Glomerular endothelial cell (primary cell): ENCODE measurements at places on chromosomes 16 and 17. TPM values are rescaled to one million over a fixed set of nuclear protein-coding genes. Genes with fewer than 3 reads are reported as not detected.

GRCh38 chr17:42247734-42248133 lies 28.5 kb downstream of the STAT5B start:
- DNase-seq: no peak

DNA sequence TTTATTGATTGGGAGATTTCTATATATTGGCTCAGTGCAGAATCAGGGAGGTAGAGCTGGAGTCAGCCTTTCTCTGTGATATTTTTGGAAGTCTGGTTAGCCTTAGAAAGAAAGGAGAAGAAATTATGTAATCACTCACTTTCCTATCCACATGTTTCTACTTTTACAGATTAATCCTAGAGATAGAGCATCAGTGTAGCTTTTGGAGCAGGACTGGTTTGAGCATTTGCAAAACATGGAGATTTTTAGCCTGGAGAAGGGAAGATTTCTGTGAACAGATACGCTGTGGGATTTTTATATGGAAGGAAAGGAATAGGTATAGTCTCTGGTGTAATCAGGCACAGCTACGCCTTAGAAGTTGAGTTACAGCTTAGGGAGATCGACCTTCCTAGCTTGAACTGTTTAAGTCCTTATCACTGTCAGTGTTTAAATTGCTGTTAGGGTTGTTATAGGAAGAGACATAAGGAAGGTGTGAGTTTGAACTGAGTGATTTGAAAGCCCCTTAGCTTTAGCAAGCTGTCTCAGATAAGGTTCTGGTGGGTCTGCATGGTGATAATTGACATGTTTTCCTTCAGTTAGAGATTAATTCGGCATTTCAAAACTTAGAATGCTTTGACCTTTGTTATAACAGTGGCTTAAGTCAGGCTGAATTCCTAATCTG lies 20.5 kb downstream of the METTL9 start:
- no peak for DNase-seq

DNA sequence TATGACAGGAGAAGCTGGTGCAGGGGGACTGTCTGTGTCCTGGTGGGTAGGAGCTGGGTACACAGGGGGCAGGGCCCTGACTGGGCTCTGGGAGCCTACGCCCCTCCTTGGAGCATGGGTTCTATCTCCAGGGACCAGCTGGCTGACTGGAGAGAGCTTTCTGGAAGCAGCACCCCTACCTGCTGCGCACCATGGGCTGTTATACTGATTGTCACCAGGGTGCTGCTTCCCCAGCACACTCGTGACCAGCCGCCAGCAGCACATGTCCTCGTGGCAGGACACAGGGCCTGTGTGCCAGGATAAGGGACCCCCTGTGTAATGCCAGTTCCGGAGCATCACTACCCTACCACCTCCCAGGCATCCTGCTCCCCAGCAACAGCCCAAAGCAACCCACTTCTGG lies 106.0 kb downstream of the AMFR start:
- DNase-seq: no peak

GRCh38 chr16:11315510-11315909 lies 29.7 kb upstream of the RMI2 start:
- no peak for DNase-seq

DNA sequence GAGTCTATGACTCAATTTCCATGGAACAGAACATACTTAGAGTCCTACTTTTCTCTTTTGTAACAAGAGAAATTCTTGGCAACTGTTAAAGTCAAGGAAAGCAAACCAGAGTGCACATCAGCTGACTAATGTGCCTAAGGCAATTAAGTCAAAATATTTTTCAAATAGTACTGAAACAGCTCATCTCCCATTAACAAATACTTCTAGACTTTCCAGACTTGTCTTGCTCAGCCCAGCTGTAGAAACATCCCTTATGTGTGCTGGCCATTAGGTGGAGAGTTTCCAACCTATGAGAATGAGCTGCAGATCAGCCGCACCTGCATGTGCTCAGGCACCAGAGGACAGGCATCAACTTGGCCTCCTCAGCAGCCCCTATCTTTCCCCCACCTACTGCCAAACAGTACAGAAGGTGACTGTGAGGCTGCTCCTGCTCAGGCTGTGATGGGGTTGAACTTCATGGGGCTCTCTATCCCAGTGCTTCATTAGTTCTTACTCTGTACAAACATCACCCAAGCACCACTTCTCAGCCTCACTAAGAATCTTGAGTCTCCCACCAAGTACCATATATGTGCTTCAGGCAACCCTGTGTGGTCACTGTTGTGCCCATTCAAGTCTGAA lies 32.2 kb downstream of the TEX2 start:
- no peak for DNase-seq

DNA sequence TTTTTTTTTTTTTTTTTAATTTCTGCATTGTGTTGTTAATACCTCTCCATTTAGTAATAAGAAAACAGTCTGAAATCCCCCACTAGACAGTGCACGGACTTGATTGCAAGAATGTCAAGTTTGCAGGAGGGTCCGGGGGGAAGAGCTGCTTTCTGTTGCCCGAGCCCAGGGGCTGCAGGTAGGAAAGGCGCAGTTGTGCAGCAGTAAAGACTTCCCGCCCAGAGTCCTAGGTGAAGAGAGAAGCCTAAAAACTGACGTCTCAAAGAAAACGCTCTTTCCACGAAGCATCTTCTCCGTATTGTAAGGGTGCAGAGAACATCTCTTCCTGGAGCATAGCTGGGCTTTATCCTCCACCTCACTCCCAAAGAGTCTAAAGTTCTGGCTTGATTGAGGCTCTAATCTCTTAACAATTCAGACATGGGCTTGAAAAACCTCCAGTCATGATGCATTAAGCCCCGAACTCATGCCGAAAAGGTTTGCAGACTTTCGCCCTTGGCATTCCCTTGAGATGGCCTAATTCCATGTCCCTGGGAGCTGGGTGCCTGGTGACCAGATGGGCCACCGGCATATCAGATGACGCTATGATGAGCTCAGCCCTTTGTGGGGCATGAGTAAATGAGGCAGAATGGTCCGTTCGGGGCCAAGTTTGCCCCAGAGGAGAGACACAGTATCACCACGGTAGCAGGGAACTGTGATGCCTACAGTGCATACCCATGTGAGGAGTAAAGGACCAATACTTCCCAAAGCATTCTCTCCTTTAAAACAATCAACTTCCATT lies 436.2 kb upstream of the ZFHX3 start:
- DNase-seq: no peak

DNA sequence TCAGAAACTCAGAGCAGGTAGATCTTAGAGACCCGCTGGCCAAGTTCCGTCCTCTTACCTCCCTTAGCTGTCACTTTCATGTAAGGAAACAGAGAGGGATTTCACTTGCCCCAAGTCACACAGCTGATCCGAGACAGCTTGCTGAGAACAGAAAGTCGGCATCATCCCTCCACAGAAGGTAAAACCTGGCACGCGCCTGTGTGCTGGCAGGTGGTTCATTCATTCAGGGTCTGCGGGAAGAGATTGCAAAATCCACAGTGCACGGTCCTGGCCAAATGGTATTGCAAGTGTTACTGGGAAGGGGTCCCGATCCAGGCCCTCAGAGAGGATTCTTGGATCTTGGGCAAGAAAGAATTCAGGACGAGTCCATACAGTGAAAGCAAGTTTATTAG lies 139.4 kb upstream of the RPH3AL start:
- no peak for DNase-seq

GRCh38 chr16:20410121-20410723 lies 888 bp downstream of the ACSM5 start:
- DNase-seq: no peak

- DNase-seq: no peak
These were observed 139.6 kb upstream of the SALL1 start for GRCh38 chr16:51290442-51291285.

GRCh38 chr17:37234106-37234505 lies 141.7 kb upstream of the C17orf78 start:
- DNase-seq: no peak

DNA sequence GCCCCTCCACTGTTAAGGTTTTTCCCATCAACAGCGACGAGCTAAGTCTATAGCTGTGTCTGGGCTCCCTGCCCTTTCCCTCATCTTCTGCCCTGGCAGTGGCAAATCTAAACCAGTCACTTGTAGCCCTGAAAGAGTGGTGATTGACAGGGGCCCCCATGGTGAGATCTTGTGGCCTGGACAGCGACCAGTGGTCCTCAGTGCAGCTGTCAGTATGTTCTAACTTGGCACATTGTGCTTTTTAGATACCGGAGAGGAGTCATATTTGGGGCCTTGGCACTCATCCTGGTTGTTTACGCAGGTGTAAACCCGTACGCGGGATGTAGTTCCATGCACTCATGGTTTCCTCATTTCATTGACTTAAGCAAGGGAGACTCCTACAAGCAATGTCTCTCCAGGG lies 57.5 kb upstream of the ARHGAP44 start:
- DNase-seq: no peak

GRCh38 chr17:77282524-77283515 lies 142.1 kb downstream of the SEC14L1 start:
- DNase-seq: no peak

DNA sequence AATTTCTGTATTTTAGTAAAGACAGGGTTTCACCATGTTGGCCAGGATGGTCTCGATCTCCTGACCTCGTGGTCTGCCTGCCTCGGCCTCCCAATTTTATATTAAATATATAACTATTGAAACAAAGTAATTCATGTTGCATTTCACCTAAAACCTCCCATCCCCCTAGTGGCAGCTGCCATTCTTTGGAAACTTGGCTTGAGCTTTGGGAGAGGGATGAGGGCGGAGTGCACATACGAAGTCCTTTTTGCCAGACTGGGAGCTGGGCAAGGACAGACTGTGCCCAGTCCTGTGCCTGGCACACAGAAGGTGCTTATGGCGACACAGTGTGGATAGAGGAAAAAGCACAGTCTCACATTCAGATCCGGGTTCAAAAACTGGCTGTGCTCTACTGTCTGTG lies 83.8 kb downstream of the NETO2 start:
- no peak for DNase-seq

DNA sequence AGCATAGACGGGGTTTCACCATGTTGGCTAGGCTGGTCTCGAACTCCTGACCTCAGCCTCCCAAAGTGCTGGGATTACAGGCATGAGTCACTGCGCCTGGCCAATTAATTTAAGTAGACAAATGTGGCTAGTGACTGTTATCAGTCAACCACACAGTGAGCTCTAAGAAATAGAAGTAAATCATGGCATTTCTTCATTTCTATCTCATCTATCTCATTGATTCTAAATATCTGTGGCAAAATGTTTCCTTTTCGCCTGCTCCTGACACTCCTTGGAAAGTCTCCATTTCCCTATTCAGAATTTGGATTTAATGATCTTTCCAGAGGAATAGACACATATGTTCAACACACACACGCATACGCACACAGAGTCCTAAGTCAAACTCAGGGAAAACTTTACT lies 81.3 kb downstream of the HIC1 start:
- DNase-seq: no peak

DNA sequence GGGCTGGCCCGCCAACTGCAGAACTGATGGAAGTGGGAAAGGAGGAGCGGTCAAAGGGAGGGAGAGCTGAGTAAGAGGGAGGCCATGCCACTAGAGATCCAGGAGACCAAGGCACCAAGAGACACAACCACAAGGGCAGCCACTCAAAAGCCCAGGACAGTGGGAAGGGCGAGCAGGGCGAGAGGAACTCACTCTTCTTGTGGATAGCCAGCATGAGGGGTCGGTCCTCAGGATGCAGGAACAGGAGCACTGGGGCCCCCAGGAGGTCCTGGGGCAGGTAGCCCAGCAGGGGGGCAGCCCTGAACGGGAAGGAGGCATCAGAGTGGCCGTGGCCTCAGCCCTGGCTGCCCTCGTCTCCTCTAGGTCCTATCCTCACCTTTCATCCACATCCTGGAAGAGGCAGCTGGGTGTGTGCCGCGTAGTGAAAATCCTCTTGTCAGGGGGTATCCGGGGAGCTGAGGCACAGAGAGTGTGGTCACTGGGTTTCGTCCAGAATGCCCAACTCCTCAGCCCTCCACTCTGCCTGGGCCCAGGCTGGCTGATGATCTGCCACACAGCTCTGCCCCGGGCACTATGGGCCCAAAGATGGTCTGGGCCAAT lies 4.3 kb downstream of the PER1 start:
- DNase-seq: no peak

DNA sequence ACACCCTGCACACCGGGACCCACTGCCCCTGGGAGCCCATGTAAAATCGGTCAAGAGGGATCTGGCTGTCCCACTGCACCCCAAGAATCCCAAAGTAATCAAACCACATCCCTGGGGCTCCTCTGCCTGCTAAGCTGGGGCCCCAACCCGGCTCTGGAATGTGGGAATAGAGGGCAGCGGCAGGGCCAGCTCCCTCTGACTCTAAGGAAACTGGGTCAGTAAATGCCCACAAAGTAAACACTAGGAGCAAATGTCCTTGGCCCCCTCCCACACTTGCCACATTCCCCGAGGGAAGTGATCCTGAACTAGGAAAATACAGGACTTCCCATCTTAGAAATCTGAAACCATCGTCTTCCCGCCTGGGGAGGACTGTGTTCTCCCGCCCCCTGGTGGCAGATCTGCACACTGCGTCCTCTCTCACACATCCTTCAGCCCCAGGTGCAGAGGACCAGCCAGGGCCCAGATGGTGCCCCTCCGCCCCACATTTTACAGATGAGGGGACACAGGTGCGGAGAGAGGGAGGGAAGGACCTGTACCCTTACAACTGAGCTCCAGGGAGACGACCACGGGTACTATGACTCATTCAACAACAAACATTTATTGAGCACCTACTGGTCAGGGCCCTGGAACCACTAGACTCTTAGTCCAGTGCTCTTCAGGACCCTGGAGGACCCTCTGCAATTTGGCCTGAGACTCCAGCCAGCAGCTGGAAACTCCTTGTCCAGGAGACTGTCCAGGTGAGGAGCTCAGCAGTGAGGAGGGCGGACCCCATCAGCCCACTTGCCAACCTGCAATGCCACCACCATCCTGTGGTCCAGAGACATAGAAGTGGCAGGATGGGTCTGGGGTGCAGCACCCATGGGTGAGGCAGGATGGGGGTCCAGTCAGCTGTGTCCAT lies 10.1 kb downstream of the P3H4 start:
- no peak for DNase-seq

DNA sequence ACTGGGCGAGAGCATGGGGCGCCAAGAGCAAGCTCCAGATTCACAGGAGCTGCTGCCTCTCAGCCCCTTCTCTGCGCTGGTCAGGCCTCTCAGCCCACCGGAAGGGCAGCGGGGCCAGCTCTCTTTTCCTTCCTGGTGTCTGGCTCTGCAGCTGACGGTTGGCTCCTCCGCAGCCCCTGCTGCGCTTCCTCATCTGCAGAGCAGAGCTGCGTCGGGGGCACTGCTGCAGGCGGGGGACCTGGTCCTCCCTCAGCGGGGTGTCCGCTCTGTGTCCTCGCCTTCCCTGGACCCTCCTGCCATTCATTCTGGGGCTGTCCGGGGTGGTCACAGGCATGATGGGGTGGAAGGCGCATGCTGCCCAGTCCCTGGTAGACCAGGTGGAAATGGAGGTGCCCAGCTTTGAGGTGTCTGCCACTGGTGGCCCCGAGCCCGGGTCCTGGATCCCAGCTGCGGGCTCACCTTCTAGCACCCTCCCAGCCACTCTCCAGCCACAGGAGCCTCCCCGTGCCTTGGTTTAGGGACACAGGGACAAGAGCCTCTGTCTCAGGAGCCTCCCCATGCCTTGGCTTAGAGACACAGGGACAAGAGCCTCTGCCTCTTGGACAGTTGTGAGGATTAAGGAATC lies 84.8 kb downstream of the IRF8 start:
- DNase-seq: no peak

Gene SLC38A8
- total RNA-seq: not detected in 2 replicates

Gene GPR179
- total RNA-seq: not detected in 2 replicates

Gene CCL14
- total RNA-seq: 5.6 and 11.2 TPM in 2 replicates

Gene ACSF3
- 21.7 and 27.0 TPM in 2 replicates for total RNA-seq

Gene KRTAP9-8
- total RNA-seq: not detected in 2 replicates

Gene SYNGR3
- 5.6 and 9.6 TPM in 2 replicates for total RNA-seq

Gene KIF2B
- total RNA-seq: not detected in 2 replicates

Gene SULT1A1
- 1.6 and 2.5 TPM in 2 replicates for total RNA-seq

Gene QRICH2
- 3.5 and 6.8 TPM in 2 replicates for total RNA-seq

Gene PRAC1
- not detected in 2 replicates for total RNA-seq
